Stimulated activated CD4-positive, alpha-beta T cell treated with anti-CD3 and anti-CD28 coated beads, Interleukin-15, amount 100 ng/mL, for 48 hours (primary cell): ENCODE measurements at places on chromosomes 7 and 10.

DNA sequence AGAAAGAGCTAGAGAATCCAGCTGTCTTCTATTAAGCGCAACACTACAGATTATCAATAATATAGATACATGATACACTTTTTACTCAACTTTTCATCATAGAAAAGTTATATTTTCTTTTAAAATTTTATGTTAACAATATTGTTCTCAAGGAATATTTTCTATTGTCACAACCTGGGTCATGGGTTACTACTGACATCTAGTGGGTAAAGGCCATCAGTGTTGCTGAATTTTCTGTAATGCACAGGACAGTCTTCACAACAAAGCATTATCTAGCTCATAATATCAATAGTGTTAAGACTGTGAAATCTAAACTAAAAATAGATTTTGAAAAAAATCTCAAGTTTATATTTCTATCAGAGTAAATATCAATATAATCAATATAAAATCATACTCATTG lies 209.8 kb downstream of the ZNF33B start:
- no peak for DNase-seq

DNA sequence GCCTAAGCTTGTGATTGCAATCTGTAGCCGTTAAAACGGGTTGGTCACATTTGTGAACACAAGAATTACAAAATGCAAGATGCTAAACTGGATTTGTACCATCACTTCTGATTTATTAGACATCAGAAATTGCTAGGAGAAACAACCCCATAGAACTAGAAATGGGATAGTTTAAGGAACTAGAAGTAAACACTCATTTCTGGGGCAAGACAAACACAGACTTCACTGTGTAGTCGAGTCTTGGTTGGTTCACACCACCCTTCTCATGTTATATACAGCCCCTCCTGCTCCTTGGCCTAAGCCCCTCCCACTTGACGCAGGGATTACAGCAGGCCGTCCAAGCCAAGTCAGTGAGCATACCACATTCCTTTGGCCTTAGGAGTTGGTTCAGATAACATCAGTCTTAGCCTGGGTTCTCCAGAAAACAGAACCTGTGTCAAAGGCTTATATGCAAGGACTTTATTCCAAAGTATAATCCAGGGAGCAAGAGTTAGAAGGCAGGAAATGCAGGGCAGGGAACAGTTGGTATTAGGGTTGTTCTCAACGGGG lies 2.0 kb upstream of the NRAP start:
- DNase-seq = no peak

DNA sequence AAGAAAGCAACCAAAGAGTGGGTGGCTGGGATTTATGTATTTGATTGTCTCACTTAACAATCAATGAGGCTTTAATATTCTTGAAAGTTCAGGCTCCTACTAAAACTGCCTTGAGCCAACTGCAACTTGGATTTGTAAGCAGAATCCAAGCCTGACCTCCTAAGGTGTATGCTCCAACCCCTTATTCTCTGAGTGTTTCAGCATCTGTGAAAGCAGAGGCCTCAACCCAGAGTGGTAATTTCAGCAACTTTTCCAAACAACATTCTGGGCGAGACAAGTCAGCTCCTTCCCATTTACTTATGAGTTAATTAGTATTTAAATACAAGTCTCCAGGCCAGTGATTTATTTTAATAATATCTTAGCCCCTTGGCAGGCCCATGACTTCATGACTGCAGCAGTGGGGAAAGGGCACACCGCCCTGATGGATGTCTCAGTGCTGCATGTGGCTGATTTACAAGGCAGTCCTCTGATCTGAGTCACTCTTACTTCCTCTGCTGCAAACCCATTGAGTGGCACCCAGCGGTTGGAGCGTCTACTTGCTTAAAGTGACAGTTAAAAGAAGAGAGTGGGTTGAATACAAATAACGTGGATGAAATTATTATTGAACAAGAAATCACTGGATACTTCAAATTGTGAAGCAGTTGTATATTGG lies 209.1 kb downstream of the TRIL start:
- DNase-seq = no peak

- no peak for DNase-seq
Observed at GRCh38 chr7:30557245-30557644, 37.4 kb upstream of the GARS1 start.

- no peak for DNase-seq
Observed at GRCh38 chr10:133567609-133568286, 2.4 kb upstream of the SYCE1 start.

DNA sequence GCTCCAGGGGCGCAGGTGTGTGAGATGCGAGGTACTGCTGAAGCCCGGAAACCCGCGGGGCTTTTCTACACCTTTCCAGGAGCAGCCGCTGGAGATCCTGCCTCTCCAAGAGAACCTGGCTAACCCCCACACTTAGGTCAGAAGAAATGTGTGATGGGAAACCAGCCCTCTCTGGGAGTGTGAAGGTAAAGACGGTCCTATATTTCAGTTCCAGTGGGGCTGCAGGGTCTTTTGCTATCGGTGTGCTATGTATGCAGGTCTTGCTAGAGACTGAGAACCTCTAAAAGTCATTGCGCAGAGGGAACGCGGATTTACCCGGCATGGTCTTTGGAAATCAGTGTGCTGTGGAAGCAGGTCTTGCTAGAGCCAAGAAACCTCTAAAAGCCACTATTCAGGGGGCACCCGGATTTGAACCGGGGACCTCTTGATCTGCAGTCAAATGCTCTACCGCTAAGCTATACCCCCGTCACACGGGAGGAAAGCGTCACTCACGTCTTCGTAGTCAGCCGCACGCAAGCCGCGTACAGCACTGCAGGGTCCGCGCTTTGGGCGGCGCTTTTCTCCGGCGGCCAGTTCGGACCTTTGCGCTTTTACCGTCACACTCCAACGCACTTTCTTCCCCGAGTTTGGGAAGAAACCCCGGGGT lies 46.0 kb downstream of the ZNF777 start:
- DNase-seq = peak; percentile 34

DNA sequence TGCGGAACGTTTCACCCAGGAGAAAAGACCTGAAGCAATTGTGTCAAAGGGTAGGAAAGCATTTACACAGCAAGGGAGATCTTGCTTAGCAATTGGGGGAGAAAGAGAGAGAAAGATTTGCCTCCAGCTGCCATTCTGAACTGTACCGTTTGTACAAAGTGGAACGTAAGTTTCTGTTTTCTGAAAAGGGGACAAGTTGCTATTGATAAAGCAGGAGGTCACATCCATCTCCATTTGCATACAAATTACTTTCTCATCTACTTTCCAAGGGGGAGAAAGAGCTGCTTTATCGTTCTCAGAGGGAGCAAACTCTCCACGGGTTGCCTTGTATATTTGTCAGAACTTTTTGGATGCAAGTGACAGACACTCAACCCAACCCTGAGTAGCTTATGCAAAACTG lies 92.0 kb upstream of the CARD11 start:
- DNase-seq = no peak
